ENCODE measurements at places on chromosomes 4 and X. TPM values are rescaled to one million over a fixed set of nuclear protein-coding genes. Genes with fewer than 3 reads are reported as not detected.

DNA sequence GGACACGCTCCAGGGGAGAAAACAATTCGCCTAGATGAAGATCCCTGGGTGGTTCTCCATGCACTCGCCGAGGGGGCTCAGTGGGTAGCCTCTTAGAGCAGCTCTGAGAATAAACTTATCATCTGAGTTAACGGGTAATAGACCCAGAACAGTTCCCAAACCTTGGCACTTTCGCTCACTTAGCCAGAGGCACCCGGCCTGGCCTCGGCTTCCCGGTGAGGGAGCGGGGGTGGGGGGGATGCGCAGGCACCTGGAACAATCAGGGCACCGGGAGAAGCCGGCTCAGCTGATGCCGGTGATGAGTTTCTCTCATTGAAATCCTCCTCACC lies 405 bp upstream of the ZAR1 start:
- DNase-seq: no peak
- no peaks in the 10 kb centered on the region for H3K36me3 ChIP-seq
- no peak overlapping the region for H3K4me3 ChIP-seq
- peaks cover 2% of the 10 kb centered on the region for H3K4me1 ChIP-seq

Gene TLR8
- not detected for total RNA-seq

DNA sequence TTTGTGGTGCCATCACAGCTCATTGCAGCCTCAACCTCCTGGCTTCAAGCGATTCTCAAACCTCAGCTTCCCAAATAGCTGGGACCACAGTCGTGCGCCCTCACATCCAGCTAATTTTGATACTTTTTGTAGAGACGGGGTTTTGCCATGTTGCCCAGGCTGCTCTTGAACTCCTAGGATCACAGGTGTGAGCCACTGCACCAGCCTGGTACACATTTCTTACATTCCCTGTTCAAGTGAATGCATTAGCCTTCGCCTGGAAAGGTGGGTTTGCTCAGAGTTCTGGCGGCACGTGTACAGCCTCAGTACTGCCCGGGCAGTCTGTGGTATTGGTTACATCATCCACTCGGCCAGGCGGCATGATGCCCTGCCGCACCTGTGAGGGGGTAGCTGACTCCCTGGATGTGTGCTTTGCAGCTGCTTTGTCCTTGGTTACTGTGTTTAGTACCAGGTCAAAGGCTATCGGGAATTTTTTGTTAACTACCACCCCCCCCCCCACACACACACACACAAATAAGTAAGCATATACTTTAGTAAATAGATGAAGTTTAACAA lies 57.1 kb downstream of the TNIP2 start:
- no peak for DNase-seq
- H3K36me3 ChIP-seq: peaks cover 66% of the 10 kb centered on the region
- H3K27me3 ChIP-seq: no peaks in the 10 kb centered on the region
- peaks cover 3% of the 10 kb centered on the region for H3K4me1 ChIP-seq
- H3K27ac ChIP-seq: no peak overlapping the region

- H3K27me3 ChIP-seq: no peaks in the 10 kb centered on the region
- peak overlapping the region; percentile 73 for H3K27ac ChIP-seq
- no peak for DNase-seq
- peaks cover 54% of the 10 kb centered on the region for H3K4me1 ChIP-seq
Measured at GRCh38 chrX:109709129-109709631, 23.9 kb downstream of the ACSL4 start.

DNA sequence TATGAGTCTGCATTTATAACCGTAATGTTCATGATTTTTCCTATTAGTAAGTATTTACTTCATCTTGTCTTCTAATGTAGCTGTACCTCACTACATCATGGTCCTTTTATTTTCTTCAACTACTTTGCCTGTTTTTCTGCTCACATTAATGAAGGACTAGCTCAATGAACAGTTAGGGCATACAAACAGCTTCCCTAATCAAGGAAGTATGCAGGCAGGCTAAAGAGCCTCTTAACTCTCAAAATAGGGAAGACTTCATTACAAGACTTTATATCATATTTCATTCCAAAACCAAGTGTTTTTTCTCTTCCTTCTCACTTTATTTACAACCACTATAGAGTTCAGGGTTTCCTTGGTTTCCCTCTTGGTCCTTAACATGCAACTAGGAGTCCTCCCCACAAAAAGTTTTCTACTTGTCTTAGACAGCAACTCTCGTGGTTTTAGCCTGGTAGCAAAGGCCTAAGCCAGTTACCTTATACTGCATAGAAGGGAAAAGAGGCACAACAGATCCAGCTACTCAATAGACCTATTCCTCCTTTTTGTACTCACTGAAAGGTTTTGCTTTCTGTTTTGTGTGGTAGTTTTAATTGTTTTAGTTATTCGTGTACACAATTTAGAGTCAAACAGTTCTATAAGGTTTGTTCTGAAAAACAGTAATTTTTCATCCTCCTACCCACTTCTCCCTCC lies 40.8 kb downstream of the SMIM14 start:
- DNase-seq: no peak
- peaks cover 7% of the 10 kb centered on the region for H3K4me1 ChIP-seq
- H3K36me3 ChIP-seq: no peaks in the 10 kb centered on the region
- no peak overlapping the region for H3K27ac ChIP-seq

GRCh38 chr4:133839326-133839725 lies 362.3 kb downstream of the PABPC4L start:
- no peak overlapping the region for H3K4me3 ChIP-seq
- no peaks in the 10 kb centered on the region for H3K36me3 ChIP-seq
- H3K4me1 ChIP-seq: no peaks in the 10 kb centered on the region
- H3K27me3 ChIP-seq: no peaks in the 10 kb centered on the region
- DNase-seq: no peak

Gene IL21
- total RNA-seq: 14.5 TPM

DNA sequence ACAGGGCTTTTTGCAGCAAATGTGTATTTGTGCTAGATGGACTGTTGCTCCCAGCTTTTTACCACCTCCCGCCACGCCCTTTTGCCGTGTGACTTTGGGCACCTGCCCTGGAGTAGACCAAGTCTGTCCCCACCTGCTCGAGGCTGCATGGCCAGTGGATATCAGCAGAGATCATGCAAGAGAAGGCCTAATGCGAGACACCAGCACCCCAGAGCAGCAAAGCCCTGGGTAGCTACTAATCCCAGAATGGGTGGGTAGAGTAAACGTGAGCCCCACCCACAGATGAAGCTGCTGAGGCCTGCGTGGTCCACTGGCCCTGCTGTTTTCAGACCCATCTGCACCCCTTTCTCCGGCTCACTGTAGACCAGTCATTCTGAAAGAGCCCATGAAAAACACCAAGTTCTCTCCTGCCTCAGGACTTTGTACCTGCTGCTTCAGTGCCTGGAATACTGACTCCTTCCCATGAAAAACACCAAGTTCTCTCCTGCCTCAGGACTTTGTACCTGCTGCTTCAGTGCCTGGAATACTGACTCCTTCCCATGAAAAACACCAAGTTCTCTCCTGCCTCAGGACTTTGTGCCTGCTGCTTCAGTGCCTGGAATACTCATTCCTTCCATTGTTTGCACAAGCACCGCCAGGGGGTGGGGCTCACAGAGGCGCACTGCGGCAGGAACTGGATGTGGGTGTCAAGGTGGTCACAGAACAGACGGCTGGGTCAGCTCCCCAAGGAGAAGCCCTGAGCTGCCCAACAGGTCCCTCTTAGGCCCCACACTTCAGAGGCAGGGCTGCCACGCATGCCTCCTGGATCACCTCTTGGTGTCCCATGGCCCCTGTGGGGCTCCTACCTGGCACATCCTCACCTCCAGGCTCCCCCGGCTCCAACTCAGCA lies 5.1 kb upstream of the TNIP2 start:
- no peaks in the 10 kb centered on the region for H3K27me3 ChIP-seq
- peaks cover 12% of the 10 kb centered on the region for H3K4me1 ChIP-seq
- DNase-seq: no peak

- DNase-seq: no peak
- no peak overlapping the region for H3K4me3 ChIP-seq
- H3K4me1 ChIP-seq: no peaks in the 10 kb centered on the region
- H3K27me3 ChIP-seq: peaks cover 4% of the 10 kb centered on the region
- no peak overlapping the region for H3K27ac ChIP-seq
- no peaks in the 10 kb centered on the region for H3K36me3 ChIP-seq
Measured at GRCh38 chrX:3548765-3549391, 164.6 kb downstream of the PRKX start.

GRCh38 chr4:107044170-107044569 lies 8.1 kb upstream of the DKK2 start:
- H3K27ac ChIP-seq: no peak overlapping the region
- H3K4me1 ChIP-seq: no peaks in the 10 kb centered on the region
- no peaks in the 10 kb centered on the region for H3K36me3 ChIP-seq
- no peak for DNase-seq
- H3K27me3 ChIP-seq: peaks cover 2% of the 10 kb centered on the region
- H3K4me3 ChIP-seq: no peak overlapping the region

Gene QDPR
- total RNA-seq: 28.2 TPM

Gene ADGRA3
- total RNA-seq: 41.0 TPM

Gene GABRG1
- not detected for total RNA-seq

Gene DCX
- not detected for total RNA-seq

GRCh38 chr4:2289311-2289954 lies 27.5 kb upstream of the MXD4 start:
- H3K27ac ChIP-seq: no peak overlapping the region
- H3K4me3 ChIP-seq: no peak overlapping the region
- H3K27me3 ChIP-seq: peaks cover 5% of the 10 kb centered on the region

GRCh38 chr4:118357601-118358000 lies 4.8 kb upstream of the PRSS12 start:
- no peaks in the 10 kb centered on the region for H3K36me3 ChIP-seq
- H3K4me3 ChIP-seq: no peak overlapping the region
- H3K4me1 ChIP-seq: peaks cover 7% of the 10 kb centered on the region
- H3K27ac ChIP-seq: no peak overlapping the region
- DNase-seq: no peak
- H3K27me3 ChIP-seq: peaks cover 52% of the 10 kb centered on the region

- no peaks in the 10 kb centered on the region for H3K27me3 ChIP-seq
- DNase-seq: no peak
- H3K36me3 ChIP-seq: no peaks in the 10 kb centered on the region
- no peak overlapping the region for H3K4me3 ChIP-seq
Measured at GRCh38 chr4:176549161-176549865, 229.5 kb downstream of the SPCS3 start.

- no peak for DNase-seq
- peaks cover 7% of the 10 kb centered on the region for H3K36me3 ChIP-seq
Measured at GRCh38 chrX:1202251-1202650, 10.2 kb downstream of the CRLF2 start.

DNA sequence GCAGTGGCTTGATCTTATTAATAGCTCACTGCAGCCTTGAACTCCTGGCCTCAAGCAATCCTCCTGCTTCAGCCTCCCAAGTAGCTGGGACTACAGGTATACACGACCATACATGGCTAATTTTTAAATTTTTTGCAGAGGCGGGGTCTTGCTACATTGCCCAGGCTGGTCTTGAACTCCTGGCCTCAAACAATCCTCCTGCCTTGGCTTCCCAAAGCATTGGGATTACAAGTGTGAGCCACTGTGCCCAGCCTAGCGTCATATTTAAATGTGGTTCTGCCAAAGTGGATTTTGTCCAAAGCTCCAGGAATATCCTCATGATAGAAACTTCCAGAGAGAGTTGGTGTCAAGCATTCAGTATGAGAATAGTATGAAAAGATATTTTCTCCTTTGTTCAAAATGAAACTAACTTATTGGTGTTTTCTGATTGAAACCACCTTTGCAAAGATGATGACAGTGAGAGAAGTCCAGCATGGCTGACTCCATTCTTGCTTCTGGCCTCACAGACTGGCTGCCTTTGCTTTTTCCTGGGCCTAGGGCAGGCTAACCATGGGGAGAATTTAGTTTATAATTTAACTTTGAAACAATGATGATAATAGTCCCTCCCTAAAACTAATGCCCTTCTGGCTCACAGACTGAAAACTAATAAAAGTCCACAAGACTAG lies 129.0 kb downstream of the C4orf51 start:
- peaks cover 54% of the 10 kb centered on the region for H3K4me1 ChIP-seq
- H3K27me3 ChIP-seq: no peaks in the 10 kb centered on the region
- peak overlapping the region; percentile 97 for H3K27ac ChIP-seq
- H3K4me3 ChIP-seq: no peak overlapping the region

- no peaks in the 10 kb centered on the region for H3K27me3 ChIP-seq
- H3K36me3 ChIP-seq: peaks cover 7% of the 10 kb centered on the region
- peak overlapping the region; percentile 23 for H3K4me3 ChIP-seq
- DNase-seq: no peak
Measured at GRCh38 chr4:39042366-39042765, 10.2 kb upstream of the TMEM156 start.

DNA sequence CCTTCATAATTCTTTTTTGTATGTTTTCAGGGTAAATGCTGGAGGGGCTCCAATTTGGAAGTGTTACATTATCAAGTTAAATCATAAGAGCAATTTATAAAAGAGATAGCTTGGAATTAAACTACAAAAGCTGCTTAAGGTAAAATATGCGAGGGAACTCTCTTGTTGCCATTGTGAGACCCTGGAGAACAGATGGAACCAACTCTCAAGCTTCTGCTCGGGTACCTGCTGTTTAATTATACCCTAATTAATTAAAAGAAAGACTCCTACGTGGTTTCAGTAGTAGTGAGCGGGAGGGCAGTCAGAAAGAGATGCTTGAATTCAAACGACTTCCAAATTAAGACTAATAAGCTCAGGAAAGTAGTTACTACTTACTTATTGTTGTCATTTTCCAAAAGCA lies 313.1 kb upstream of the TACR3 start:
- H3K27ac ChIP-seq: no peak overlapping the region
- DNase-seq: no peak
- H3K27me3 ChIP-seq: no peaks in the 10 kb centered on the region
- no peak overlapping the region for H3K4me3 ChIP-seq
- H3K36me3 ChIP-seq: no peaks in the 10 kb centered on the region

DNA sequence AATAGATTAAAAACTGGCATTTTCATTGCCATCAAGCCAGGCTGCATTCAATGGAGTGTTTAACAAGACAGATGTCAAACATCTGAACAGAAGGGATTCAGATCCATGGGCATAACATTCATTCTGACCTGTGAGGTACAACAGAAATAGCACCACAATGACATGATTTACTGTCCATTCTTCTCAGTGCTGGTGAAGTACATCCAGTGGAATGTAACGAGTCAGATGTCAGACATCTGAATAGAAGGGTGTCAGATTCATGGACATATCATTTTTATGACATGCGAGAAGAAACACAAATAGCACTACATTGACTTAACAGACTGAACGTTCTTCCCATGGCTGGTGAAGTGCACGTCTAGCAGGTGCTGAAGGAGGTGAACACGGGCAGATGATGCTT lies 186.4 kb downstream of the PPP4R3C start:
- no peaks in the 10 kb centered on the region for H3K36me3 ChIP-seq
- no peak overlapping the region for H3K27ac ChIP-seq
- no peaks in the 10 kb centered on the region for H3K27me3 ChIP-seq
- H3K4me3 ChIP-seq: no peak overlapping the region
- no peaks in the 10 kb centered on the region for H3K4me1 ChIP-seq
- no peak for DNase-seq

GRCh38 chr4:63430105-63430504 lies 979.1 kb downstream of the TECRL start:
- H3K27ac ChIP-seq: no peak overlapping the region
- no peaks in the 10 kb centered on the region for H3K36me3 ChIP-seq
- no peaks in the 10 kb centered on the region for H3K4me1 ChIP-seq
- H3K27me3 ChIP-seq: no peaks in the 10 kb centered on the region

GRCh38 chr4:102598086-102598761 lies 97.1 kb downstream of the NFKB1 start:
- H3K4me1 ChIP-seq: peaks cover 64% of the 10 kb centered on the region
- H3K4me3 ChIP-seq: peak overlapping the region; percentile 57
- H3K27me3 ChIP-seq: no peaks in the 10 kb centered on the region
- peak overlapping the region; percentile 89 for H3K27ac ChIP-seq
- DNase-seq: no peak

Gene GABRB1
- total RNA-seq: not detected

Data from activated T-helper 2 cell treated with anti-CD3 and anti-CD28 coated beads, Interferon-gamma antibody, Interleukin-2, Interleukin-4, amounts not matched to agents 10 μg/mL and 5 μg/mL and 100 μg/mL, durations not matched to agents 14 hours and 24 hours and 36 hours (primary cell).